ENCODE measurements at places on chromosomes 11 and 22.
A peak's percentile ranks its signal among the peaks of the same experiment; 100 is the strongest.

- DNase-seq, result no peak
These were observed 5.8 kb downstream of the JOSD1 start for GRCh38 chr22:38694940-38695339.

DNA sequence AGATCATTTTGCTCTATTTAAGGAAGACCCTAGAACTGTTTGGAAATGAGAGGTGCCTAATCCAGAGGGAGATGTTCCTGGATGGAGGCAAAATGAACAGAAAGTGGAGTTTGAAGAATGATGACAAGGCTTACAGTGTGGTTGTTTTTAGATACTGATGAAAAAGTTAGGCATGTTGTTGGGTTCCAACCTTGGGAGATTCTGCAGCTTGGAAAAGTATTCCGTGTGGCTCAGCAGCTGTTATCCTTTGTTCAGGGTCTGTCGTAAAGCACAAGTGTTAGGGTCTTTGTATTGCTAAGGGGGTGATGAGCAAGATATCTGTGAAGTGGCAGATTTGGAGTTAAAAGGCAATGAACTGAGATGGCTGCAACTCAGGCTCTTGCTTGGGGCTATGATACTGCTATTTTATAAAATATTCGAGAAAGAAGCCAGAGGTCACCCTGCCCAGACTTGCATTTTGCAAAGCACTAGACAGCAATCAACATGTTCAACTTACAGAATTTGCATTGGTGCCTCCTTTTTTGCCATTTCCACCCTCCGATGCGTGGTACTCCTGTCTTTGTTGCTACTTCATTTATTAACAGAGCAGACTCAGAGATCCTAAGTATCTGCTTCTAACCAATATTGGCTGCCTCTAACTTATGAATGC lies 45.3 kb upstream of the POGLUT3 start:
- DNase-seq, result no peak

- no peak for DNase-seq
These were observed 86.6 kb downstream of the SHANK2 start for GRCh38 chr11:71165771-71166170.

DNA sequence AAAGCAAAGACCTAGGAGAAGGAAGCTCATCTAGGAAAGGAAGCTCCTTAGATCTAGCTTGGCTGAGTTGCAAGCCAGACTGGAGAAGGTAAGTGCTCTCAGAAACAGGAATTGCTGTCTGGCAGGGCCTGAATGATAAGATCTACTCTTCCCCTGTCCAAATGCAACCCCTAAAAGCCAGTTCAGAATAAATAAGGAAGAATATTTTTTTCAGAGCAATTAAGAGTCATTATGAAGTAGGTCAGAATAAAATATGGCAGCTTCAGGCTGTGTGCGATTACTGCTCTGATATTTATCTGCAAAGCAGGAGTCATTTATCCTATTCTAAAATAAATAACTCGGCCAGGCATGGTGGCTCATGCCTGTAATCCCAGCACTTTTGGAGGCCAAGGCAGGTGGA lies 82.1 kb downstream of the PIWIL4 start:
- DNase-seq, result no peak

GRCh38 chr11:8168485-8169257 lies at the start of gene RIC3:
Gene RIC3, minus strand, starts transcription at chr11:8169025. Its CDS starts 36 bp downstream, at chr11:8168989.
- peak; percentile 53 for DNase-seq

DNA sequence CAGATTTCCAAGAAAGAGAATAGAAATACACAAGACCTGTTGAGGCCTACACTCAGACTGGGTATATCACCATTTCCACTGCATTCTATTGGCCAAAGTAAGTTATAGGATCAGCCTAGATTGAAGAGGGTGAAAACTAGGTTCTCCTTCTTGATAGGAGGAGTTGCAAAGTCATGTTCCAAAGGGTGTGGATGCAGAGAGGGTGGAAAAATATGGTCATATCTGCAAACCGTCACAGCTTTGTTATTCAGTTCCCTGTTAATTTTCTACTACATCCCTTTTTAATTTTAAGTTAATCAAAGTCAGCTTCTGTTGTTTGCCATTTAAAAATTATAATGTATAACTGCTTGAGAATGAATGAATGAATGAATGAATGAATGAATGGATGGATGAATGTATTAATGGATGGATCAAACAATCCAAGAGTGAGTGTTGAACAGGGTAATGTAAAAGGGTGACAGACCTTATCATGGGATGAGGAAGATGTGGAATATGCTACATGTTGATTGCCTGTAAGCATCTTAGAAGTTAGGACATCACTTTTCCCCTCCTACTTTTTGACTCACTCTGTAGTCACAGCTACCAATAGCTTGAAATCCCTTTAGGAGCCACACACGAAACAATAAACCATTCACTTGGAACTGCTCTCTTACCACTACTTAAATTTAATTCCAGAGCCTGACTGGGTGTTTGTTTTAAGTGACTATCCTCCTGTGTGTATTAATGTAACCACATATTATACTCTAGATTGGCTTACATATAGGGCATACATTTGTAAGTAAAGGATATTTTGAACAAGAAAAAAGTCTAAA lies 121.5 kb downstream of the CCDC34 start:
- DNase-seq, result no peak

DNA sequence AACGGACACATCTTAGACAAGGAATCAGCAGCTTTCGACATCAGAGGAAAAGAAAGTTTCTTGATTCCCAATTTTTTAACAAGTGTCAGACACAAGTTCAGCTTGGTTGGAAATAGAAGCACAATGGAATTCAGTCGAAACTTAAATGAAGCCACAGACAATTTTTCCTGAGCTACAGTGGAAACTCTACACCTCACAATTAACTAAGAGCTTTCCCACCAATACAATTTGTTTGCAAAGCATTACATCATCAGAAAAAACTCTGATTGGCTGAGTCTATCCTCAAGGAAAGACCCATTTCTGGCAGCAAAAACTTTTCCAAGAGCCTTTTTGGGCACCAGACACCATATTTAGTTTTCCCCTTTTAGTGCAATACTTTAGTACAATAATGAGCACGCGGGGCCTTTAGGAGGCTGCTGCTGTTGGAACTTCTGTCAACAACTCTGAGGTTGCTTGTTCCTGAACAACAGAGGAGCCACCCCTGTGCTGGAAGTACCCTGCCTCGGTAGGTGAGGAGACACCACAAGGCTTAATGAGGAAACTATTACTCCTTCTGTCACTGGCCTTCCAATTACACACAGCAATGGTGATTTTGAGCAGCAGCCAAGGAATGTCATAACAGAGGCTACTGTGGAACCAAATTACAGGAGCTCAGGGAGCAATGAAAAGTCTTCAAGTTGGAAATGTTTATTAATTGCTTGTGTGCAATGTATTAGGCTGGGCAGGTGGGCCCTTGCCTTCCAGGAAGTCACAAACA lies 61.9 kb upstream of the BARX2 start:
- DNase-seq, result no peak

- DNase-seq, result no peak
These were observed 149.5 kb downstream of the COMMD9 start for GRCh38 chr11:36139767-36140166.

DNA sequence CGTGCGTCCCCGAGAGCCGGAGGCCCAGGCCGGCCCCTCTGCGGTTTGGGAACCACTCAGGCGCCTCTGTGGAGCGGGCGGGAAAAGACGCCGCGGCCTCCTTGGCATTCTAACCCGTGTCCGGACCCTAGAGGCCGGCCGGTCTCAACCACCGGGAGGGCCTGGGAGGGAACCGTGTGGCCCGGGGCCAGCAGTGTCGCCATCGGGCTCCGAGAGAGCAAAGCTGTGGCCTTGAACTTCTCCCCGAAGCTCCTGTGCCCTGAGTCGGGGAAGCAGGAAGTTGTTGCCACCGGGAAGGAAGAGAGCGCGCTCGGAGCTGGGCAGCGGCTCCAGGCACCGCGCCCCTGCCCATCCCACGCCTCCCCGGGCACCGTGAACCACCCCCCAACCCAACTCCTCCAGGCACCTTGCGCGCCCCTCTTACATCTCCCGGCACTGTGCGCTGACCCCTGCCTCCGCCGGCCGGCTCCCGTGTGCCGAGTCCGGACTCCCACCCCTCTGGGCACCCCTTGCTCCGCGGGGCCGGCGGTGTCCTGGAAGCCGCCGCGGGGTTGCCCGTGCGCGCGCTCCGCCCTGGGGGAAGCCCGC lies 80.0 kb upstream of the PPARA start:
- DNase-seq, result peak; percentile 81

DNA sequence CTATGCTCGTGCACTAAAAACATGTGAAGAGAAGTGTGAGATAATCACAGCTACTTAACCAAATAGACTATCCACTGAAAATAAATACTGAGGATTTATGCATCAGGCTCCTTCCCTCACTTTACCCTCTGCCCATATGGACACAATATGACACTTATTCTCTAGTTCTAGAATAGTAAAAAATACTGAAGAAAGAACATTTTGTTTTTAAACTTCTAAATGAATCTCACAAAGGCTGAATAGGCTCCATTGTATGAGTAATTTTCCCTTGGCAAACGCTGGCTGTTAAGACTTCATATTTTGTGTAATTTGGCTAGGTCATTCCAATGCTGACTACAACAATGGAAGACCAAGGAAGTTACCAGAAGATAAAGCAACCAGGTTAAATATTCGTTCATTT lies 9.9 kb downstream of the HPS5 start:
- no peak for DNase-seq

GRCh38 chr11:15800111-15800800 lies 556.1 kb downstream of the SOX6 start:
- no peak for DNase-seq

GRCh38 chr22:36564422-36565158 lies 35.6 kb upstream of the EIF3D start:
- DNase-seq, result no peak

GRCh38 chr11:122038543-122038942 lies 77.5 kb downstream of the BLID start:
- no peak for DNase-seq

DNA sequence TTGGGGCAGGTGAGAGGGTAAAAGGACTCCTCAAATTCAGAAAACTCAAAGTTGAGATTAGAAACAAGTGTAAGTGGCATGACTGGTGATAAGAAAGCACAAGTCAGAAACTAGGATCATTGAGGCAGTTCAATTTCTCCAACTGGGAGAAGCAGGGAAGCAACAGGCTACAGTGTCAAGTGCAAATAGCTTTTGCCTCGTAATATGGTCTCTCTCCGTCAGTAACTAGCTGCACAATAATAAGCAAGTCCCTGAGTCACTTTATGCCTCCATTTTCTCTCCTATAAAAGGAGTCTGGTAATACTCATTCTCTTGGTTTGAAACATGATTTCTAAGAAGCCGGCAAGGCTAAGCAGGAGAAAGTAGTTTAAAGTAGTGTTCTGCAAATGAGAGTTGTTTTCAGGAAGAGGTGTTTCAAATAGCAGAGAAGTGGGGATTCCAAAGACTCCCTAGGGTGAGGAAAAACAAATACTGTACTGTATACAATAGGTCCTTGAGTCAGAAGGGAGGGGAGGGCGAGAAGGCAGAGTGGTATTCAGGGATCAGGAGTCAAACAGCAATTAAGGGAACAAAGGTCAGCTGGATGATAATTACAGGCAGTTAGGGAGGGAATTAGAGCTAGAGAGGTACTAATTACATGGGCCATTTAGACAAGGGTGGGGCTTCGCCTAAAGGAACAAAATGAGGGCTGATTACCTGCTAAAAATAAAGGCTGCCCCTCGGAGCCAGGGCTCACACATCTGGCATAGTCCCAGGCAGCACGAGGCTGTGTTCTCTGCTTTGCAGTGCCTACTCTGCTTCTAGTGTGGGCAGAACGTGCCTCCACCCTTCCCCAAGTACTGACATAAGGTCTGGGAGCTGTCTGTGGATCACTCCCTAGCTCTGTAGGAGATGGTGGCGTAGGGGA lies 96.0 kb upstream of the BDNF start:
- DNase-seq, result no peak

GRCh38 chr11:65532388-65533064 lies 7.6 kb downstream of the SCYL1 start:
- no peak for DNase-seq

DNA sequence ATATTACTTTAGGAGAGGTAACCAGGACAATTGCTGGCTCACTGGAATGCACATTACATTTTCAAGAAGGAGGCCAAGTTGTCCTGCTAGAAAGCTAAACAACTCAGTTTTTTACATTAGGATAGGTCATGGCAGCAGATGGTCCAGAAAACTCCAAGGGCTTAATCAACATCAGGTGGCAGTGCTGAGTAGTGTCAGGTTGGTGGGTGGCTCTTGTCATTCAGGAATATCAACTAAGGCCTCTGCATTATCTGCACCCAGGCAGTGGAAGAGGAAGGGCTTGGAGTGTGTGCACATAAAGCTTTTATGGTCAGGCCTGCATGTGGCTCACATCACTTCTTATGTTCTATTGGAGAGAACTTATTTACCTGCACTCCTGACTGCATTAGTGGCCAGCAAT lies 32.2 kb upstream of the OR4B1 start:
- DNase-seq, result no peak
